NCI-H1417 treated with DMSO at 0.1 percent for 48 hours (cell line): ENCODE measurements at places on chromosomes 16 and 17.

- DNase-seq: no peak
These were observed 604.0 kb upstream of the SALL1 start for GRCh38 chr16:51755039-51755501.

DNA sequence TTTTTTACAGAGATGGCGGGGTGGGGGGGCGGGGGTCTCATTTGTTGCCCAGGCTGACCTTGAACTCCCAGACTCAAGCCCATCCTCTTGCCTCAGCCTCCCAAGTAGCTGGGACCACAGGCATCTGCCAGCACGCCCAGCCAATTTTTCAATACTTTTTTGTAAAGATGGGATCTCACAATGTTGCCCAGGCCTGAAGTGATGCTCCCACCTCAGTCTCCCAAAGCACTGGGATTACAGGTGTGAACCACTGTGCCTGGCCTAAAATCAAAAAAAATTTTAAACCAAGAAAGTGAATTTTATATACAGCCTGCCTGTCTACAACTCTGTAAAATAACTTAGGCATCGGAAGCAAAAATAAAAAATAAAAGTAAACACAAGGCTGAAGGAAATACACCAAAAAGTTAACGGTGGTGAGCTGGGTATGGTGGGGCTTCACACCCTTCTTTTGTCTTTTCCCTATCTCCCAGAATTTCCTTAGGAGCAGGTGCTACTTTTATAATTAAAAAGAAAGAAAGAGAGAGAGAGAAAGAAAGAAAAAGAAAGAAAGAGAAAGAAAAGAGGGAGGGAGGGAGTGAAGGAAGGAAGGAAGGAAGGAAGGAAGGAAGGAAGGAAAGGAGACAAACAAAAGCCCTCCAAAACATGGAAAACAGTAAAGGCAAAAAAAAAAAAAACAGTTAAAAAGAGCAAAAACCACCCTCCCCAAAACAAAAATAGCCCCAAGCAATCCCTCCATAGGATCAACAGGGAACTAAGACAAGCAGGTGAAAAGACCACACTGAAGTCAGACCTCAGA, 51.4 kb downstream of the TBC1D16 start:
- no peak for DNase-seq

GRCh38 chr16:78428193-78428592, 328.7 kb downstream of the WWOX start:
- no peak for DNase-seq

DNA sequence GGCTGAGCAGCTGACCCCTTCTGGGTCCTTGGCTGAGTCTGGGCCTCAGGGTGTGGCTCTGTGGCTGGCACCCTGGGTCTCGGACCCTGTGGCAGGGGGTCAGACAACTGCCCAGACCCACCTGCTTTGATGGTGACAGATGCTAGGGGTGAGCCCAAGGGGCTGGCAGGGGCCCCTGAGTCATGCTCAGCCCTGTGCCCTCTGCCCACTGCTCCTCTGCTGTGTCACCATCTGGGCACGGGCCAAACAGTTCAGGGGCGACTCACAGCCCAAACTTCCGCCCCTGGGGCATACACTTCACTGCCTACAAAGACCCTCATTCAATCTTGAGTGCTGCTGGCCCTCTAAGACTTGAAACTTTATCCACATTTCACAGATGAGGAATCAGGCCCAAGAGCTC, 5.7 kb downstream of the ADGRG1 start:
- DNase-seq: no peak

- no peak for DNase-seq
These were observed 30.4 kb downstream of the PPM1D start for GRCh38 chr17:60630352-60630751.

GRCh38 chr17:57935833-57936807, 19.1 kb downstream of the CUEDC1 start:
- DNase-seq: no peak

DNA sequence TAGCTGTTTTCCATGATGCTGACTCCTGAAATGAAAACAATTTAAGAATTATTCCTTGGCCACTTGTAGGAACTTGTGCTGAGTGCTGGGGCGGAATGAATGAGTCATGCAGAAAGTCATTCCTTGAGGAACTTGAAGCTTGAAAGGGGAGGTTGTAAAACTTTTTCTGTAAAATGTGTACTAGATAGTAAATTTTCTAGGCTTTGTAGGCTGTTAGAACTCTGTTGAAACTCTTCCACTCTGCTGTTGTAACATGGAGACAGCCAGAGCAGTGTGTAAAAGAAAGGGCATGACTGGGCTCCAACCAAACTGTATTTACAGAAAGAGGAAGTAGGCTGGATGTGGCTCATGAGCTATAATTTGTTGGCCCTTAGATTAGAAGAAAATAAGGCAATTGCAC, 46.1 kb downstream of the ABCA8 start:
- DNase-seq: no peak
